Right cardiac atrium (tissue), 5 donors: ENCODE measurements at places on chromosomes 13 and 19. TPM values are rescaled to one million over a fixed set of nuclear protein-coding genes. Genes with fewer than 3 reads are reported as not detected.

The NPAS1 gene
- 0.91 TPM for polyA plus RNA-seq

The SPACA4 gene
- not detected for polyA plus RNA-seq

The CYP2A6 gene
- polyA plus RNA-seq: not detected

The CLASRP gene
- 36.8 TPM for polyA plus RNA-seq

The HIF3A gene
- 94.7 TPM for polyA plus RNA-seq

The TRPC4 gene
- polyA plus RNA-seq: 1.4 TPM

The PGLYRP2 gene
- polyA plus RNA-seq: not detected

The ZNF560 gene
- not detected for polyA plus RNA-seq

The MICU2 gene
- polyA plus RNA-seq: 70.6 TPM

The KLK14 gene
- not detected for polyA plus RNA-seq

The GGACT gene
- 0.63 TPM for polyA plus RNA-seq

The CNN1 gene
- 298 TPM for polyA plus RNA-seq

The C19orf67 gene
- polyA plus RNA-seq: not detected

The ZNF846 gene
- polyA plus RNA-seq: 10.9 TPM

The CRB3 gene
- polyA plus RNA-seq: 0.11 TPM

The TICAM1 gene
- polyA plus RNA-seq: 5.3 TPM

The GJB6 gene
- 0.05 TPM for polyA plus RNA-seq

The LIM2 gene
- not detected for polyA plus RNA-seq

The ZNF20 gene
- polyA plus RNA-seq: 1.2 TPM

The ACER1 gene
- polyA plus RNA-seq: not detected

The PRTN3 gene
- polyA plus RNA-seq: not detected

The LILRA2 gene
- polyA plus RNA-seq: 0.88 TPM

The CALR3 gene
- not detected for polyA plus RNA-seq

The SLC25A41 gene
- 0.36 TPM for polyA plus RNA-seq

The MRPL4 gene
- polyA plus RNA-seq: 66.6 TPM

The BORA gene
- polyA plus RNA-seq: 0.70 TPM

The SACS gene
- 4.8 TPM for polyA plus RNA-seq

The ICAM5 gene
- 0.86 TPM for polyA plus RNA-seq

The OSCAR gene
- polyA plus RNA-seq: 0.45 TPM

The ZNF761 gene
- polyA plus RNA-seq: 4.4 TPM

The SPRY2 gene
- 23.2 TPM for polyA plus RNA-seq

The FPR1 gene
- polyA plus RNA-seq: 0.97 TPM

The TTYH1 gene
- 3.6 TPM for polyA plus RNA-seq

The HSPB6 gene
- polyA plus RNA-seq: 209 TPM

The HCN2 gene
- polyA plus RNA-seq: 19.3 TPM

The FCAR gene
- 0.18 TPM for polyA plus RNA-seq

The KLK15 gene
- polyA plus RNA-seq: not detected

The KRTDAP gene
- polyA plus RNA-seq: 0.29 TPM

The SLITRK5 gene
- polyA plus RNA-seq: 0.09 TPM

The CACNG8 gene
- polyA plus RNA-seq: 0.14 TPM

The GFY gene
- polyA plus RNA-seq: not detected

The EFNB2 gene
- polyA plus RNA-seq: 10.7 TPM

The VMAC gene
- polyA plus RNA-seq: 3.6 TPM

The DKKL1 gene
- polyA plus RNA-seq: 0.50 TPM

The PTBP1 gene
- polyA plus RNA-seq: 42.9 TPM

The CD37 gene
- polyA plus RNA-seq: 2.3 TPM

The ZNF653 gene
- polyA plus RNA-seq: 4.5 TPM

The TPP2 gene
- 22.4 TPM for polyA plus RNA-seq

The NPHS1 gene
- not detected for polyA plus RNA-seq

The SCEL gene
- 0.05 TPM for polyA plus RNA-seq

The C13orf42 gene
- not detected for polyA plus RNA-seq

The KCTD12 gene
- 15.6 TPM for polyA plus RNA-seq

The CD22 gene
- 0.20 TPM for polyA plus RNA-seq
